ENCODE measurements at places on chromosomes 5 and 9.

- no peak for DNase-seq
These were observed 13.6 kb upstream of the SYNPO start for GRCh38 chr5:150626853-150627276.

DNA sequence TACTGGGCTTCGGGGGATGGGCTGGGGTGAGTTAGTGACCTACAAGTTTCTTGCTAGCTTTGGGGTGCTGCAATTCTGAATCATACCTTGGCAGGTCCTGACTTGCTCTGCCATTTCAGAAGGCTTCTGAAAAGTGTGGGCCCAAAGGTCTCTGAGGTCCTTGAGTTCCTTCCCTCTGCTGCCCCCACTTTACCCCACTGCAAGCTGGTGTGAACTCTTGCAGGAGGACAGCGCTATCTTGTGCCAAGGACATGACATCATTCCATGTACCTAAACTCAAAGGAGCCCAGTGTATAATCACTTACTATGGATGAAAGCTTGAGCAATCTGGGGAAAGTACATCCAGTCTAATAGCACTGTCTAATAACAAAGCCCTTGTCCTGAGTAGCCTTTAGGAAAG, 157.4 kb downstream of the RMI1 start:
- no peak for DNase-seq

GRCh38 chr5:176736301-176736930, 73.9 kb upstream of the UNC5A start:
- DNase-seq = no peak

DNA sequence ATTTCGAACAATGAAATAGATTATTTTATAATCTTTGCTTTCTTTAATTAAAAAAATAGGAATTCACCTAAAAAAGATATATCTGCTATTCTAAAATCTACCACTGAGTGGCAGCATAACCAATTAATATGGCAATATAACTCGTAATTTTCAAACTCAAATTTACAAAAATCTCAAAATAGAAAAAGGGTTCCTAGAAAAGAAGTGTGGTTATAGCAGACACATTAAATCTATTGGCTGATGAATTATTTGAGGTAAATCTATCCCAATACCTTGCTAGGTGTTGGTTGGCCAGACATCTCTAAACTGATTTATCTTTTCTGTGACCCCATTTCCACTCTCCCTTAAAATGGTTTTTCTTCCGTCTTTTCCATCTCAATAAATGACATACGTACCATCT, 30.2 kb upstream of the NRG2 start:
- DNase-seq = peak; percentile 17

DNA sequence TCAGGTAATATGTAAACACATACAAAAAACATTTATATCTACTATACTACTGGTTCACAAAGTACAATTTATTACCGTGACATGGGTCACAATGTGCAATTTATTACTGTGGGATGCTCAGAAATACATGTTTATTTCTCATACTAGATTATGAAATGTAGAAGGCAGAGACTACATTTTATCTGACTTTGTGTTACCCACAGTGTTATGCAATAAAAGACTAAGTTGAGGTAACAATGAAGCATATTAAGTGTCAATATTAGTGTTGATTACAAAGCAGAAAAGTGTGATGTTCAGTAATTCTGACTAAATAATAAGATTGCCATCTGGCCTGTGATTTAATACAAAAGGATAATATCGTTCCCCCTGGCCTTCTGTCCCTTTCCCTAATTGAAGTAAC, 42.4 kb downstream of the CPLANE1 start:
- no peak for DNase-seq

- peak; percentile 85 for DNase-seq
These were observed 39.4 kb upstream of the MAP1B start for GRCh38 chr5:72067682-72068470.

GRCh38 chr5:180027459-180028089, 44.0 kb downstream of the RNF130 start:
- DNase-seq = no peak

DNA sequence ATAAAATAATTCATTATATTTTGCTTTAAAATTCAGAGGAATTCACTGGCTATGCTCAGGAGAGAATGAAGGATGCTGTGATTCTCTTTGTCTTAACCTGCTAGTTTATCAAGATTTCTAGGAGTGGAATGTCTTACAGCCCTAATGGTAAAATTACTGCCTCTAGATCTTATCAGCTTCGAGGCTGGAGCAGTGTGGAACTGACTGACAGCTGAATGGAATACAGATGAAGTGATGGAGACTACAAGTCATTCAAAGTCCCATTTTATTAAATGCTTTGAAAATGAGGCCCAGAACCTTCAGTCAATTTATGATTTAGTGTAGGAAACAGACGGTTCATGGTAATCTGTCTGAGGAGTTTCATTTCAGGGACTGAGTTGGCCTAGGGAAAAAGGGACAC, 202.1 kb downstream of the RFX3 start:
- no peak for DNase-seq

- no peak for DNase-seq
These were observed 60.9 kb downstream of the ROPN1L start for GRCh38 chr5:10502578-10502977.

DNA sequence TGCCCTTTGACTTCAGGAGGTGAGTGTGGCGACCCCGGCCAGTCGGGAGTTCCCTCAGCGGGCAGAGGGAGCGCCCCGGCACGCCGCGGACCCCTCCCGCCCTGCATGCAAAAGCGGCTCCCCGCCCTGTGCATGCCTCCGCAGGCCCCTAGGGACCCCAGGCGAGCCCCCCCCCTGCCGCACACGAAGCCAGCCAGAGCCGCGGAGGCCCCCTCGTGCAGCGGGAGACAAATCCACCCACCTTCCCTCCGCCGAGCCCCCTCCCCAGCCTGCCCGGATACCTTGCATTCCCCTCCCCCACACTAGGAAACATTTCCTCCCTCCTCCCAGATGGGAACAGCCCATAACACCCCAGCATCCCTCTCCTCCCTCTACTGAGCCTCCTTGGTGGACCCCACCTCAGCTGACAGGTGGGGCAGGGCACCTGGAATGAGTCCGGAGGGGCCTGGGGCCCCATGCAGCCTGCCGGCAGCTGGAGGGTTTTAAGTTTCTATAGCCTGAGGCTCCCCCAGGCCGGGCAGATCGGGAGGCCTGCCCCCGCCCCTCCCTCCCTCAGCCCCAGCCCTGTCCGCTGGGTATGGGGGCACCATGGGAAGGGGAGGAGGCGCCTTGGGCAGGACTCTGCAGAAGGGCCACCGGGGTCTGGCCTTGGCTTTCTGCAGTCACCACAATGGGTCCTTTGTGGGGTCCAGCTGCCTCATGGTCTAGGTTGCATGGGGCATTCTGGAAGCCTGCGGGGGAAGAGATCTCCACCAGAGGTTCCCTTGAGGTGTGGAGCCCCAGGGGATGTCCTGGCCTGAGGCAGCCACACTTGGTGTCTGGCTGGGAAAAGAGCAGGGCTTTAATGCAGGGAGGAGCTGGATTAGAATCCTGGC, 601 bp downstream of the ERGIC1 start:
- no peak for DNase-seq

DNA sequence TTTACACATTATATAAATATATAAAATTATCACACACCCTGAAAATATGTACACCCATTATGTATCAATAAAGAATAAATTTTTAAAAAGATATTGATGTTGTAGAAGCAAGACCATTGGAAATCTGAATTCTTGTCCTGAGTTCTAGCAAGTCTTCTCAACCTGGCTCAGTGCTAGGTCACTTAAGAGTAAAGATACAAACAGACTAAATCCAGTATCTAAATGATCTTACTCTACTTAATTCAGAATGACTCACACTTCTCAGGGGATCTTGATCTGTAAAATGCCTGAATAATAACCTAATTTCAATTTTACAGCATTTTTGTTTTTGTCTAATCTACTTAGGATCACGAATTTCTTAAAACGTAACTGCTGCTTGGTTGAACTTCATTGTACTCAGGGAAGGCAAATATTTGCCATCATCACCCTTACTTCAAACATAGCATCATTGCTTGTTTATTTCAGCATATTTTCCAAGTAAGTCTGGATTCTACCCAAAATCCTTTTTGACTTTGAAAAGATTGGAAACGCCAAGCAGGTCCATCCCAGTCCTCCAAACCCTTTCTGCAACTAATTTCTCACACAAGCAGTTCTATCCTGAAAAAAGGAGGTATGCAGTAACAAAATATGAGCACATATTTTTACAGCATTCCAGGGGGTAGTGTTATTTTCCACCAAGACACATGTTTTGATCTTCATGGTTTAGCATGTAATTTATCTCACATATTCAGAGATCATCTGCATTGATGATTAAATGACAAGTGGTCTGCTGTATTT, 582.6 kb downstream of the PSAT1 start:
- no peak for DNase-seq

- DNase-seq = peak; percentile 68
These were observed 69.6 kb downstream of the CWC27 start for GRCh38 chr5:64838376-64838775.
